ENCODE measurements at places on chromosomes 2 and 18. TPM values are rescaled to one million over a fixed set of nuclear protein-coding genes. Genes with fewer than 3 reads are reported as not detected.

Gene MYCN
- total RNA-seq = 9.6 TPM

Gene KRTCAP3
- 42.0 TPM for total RNA-seq

Gene MREG
- total RNA-seq = 3.6 TPM

Gene CDH2
- total RNA-seq = 7.7 TPM

Gene NOSTRIN
- 20.9 TPM for total RNA-seq

Gene UCN
- 6.7 TPM for total RNA-seq

Gene DSG1
- total RNA-seq = not detected

DNA sequence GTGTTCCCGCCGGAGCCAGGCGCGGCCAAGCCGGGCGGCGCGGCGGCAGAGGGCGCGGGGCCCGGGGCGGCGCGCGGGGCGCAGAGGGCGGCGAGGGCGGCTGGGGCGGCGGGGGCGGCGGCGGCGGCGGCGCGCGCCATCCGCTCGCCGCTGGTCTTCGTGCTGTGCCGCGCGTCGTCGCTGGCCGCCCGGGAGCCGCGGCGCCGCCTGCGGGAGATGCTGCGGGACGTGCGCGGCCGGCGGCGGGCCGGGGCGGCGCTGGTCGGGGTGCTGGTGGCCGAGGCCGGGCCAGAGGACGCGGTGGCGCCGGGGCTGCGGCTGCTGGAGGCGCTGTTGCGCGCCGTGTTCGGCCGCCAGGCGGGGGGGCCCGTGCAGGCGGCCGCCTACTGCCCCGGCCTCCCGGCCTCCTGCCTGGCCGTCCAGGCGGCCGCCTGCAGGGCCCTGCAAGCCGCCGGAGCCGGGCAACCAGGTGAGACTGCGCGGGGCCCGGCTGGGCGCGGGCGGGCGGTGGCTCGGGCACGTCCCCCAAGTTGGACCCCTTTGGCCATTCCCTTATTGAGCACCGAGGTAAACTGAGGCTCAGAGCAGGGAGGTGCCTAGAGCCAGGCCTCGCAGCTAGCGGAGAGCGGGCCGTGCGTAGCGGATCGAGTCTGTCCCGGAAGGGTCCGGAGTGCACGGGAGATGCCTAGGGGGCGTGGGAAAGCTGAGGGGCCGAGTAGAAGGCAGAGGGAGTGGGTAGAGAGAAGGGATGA is 584 bp downstream of the C2orf72 start:
- peaks cover 17% of the 10 kb centered on the region for H3K4me1 ChIP-seq
- H3K27ac ChIP-seq = peak overlapping the region; percentile 71
- peak overlapping the region; percentile 51 for H3K4me3 ChIP-seq
- no peaks in the 10 kb centered on the region for H3K36me3 ChIP-seq
- DNase-seq = peak; percentile 76

DNA sequence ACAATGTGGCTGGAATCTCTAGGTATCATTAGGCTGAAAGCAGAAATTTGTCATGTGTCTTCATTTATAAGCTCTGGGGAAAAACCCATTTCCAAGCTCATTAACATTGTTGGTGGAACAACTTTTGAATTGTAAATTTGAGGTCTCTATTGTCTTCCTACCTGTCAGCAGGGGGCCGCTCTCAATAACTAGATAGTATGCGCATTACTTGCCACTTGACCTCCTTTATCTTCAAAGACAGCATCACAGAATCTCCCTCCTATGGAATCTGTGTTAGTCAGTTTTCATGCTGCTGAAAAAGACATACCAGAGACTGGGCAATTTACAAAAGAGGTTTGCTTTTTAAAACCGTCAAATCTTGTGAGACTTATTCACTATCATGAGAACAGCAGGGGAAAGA is 223.1 kb downstream of the CALCRL start:
- H3K27ac ChIP-seq = no peak overlapping the region
- H3K4me1 ChIP-seq = no peaks in the 10 kb centered on the region
- no peak for DNase-seq
- H3K4me3 ChIP-seq = no peak overlapping the region

GRCh38 chr2:197240421-197241041 is 70.0 kb downstream of the ANKRD44 start:
- H3K4me3 ChIP-seq = no peak overlapping the region
- no peaks in the 10 kb centered on the region for H3K27me3 ChIP-seq
- no peak overlapping the region for H3K27ac ChIP-seq
- peaks cover 14% of the 10 kb centered on the region for H3K4me1 ChIP-seq

DNA sequence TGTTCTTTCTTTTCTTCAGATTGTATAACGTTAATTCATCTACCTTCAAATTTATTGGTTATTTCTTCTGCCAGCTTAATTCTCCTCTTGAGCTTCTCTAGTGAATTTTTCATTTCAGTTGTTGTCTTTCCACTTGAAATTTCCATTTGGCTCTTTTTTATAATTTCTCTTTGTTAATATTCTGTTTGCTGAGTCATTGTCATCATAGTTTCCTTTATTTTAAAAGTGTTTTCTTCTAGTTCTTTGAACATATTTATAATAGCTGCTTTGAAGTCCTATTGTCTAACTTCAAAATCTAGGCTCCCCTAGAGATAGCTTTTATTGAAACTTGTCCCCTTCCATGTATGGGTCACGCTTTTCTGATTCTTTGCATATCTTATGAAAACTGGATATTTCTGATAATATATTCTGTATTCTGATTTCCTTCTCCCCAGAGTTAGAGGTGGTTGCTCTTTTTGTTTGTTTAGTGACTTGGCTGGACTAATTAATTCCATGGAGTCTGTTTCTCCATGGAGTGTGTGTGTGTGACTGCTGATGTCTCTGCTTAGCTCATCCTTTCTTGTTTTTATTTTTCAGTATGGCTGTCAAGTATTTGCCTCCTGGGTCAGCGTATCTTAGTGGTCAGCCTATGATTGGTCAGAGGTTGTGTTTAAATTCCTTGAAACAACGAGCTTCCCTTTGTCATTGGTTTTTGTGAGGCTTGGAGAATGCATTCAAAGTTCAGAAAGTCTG is 47.6 kb downstream of the DIS3L2 start:
- H3K4me3 ChIP-seq = no peak overlapping the region
- H3K27me3 ChIP-seq = no peaks in the 10 kb centered on the region
- no peak for DNase-seq
- peaks cover 3% of the 10 kb centered on the region for H3K4me1 ChIP-seq

DNA sequence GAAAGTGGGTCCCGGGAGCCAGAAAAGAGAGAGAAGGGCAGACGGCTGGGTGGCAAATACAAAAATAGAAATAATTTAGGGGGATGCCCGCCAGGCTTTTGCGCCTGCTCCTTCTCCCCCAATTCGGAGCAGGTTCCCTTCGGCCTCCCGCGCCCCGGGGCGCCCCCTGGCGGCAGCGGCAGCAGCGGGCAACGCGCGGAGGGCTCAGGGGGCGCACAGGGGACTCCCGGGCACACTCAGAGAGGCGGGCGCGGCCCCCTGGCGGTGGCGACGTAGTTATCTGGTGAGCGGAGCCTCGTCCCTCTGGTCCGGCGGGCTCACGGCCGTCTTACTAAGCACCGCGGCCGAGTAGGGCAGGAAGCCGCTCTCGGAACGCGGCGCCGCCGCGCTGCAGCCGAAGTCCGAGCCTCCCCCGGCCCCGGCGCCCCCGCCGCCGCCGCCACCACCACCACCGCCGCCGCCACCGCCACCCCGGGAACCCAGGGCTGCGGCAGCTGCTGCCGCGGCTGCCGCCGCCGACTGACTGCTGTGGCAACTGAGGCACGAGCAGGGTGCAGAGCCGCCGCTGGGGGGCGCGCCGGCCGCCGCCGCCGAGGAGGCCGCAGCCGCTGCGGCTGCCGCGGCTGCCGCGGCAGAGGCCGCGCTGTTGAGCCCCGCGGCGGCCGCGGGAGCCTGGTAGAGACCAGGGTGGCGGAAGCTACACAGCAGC is 3.8 kb downstream of the EVX2 start:
- peaks cover 68% of the 10 kb centered on the region for H3K27me3 ChIP-seq
- DNase-seq = peak; percentile 65
- no peaks in the 10 kb centered on the region for H3K36me3 ChIP-seq
- peak overlapping the region; percentile 18 for H3K4me3 ChIP-seq

DNA sequence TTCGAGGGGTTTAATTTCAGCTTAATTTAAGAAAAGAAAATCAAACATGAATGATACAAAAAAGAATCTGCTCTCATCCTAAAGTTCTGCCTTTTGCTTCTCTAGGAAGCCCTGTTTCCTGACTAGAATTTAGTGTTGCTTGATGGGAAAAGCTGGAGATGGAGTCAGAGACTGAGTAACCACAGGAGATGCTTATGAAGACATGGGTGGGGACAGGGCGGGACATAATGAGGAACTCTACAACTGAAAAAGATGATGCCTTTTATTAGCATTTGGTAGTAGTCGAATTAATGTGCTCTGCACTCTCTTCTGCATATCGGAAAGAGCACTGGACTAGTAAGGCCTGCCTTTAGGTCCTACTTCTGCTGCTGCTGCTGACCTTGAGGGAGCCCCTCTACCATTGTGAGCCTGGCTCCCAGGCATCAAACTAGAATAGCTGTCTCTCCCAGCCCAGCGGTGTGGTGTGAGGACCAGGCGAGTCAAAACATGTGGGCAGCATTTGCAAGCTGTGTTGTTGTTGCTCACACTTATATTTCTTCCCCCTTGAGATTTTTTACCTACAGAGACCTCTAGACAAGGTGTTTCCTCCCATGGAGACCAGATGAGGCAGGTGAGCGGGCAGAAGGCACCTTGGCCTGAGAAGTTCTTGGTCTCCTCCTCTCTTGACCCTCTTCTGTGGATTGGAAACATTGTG is 61.5 kb downstream of the INPP4A start:
- no peaks in the 10 kb centered on the region for H3K27me3 ChIP-seq
- no peak overlapping the region for H3K4me3 ChIP-seq
- no peak for DNase-seq
- H3K36me3 ChIP-seq = peaks cover 4% of the 10 kb centered on the region
- H3K4me1 ChIP-seq = peaks cover 54% of the 10 kb centered on the region

DNA sequence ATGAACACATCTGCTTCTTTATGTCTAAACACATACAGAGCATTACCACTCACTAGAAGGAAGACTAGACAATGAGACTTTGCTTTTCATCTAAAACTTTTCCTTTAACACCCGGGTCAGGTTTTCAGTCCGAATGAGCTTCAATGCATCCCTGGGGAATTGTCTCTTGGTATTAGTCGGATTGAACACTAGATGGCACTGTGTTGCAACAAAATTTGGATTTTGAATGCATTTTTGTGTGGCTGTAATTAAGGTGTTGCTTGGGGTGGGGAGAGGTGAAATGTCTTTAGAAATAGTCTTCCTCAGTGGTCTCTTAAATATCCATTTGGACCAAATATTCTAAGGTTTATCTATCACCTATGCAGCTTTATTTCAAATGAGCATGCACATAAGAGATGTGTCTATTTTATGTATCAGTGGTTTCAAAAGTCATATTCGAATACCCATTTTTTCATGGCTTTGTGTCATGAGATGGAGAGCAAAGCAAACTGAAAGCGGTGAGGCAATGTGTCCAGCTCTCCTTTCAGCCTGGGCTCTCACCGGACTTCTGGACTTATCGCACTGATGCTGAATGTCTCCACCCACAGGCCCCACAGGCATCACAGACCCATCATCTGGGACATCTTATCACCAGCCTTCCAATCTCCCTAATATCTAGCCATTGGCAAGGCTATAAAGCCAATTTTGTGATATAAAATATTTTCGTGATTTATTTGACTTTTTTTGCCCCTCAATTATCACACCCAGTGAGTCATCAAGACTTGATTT is 510.3 kb downstream of the RNF144A start:
- peaks cover 55% of the 10 kb centered on the region for H3K27me3 ChIP-seq
- no peak overlapping the region for H3K4me3 ChIP-seq
- H3K36me3 ChIP-seq = no peaks in the 10 kb centered on the region
- peaks cover 14% of the 10 kb centered on the region for H3K4me1 ChIP-seq
- no peak overlapping the region for H3K27ac ChIP-seq
- peak; percentile 85 for DNase-seq

DNA sequence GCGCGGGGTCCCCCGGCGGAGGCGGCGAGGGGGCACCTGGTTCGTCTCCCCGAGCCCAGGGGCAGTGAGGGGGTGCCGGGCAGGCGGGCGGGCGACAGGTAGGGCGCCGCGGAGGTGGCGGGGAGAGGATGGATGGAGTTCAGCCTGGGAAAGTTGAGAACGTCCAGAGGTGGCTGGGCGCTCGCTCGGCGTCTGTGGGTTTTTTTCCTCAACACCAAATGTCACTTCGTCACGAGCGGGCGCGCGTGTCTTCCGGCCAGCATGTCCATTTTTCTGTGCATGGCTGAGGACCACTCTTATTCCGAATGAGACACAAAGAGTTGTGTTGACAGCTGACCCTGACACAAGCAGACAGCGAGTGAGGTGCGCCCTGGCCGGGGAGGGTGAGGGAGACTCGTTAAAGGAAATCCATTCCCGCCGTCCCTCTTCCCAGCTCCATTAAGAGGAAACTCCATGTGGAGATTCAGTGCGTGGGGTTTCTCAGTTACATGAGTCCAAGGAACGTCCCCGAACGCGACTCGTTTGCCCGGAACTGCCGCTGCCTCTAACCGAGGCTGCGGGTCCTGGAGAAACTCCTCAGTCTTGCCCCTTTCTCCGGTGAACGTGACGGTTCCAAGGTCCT is 859 bp downstream of the GREB1L start:
- peaks cover 27% of the 10 kb centered on the region for H3K4me1 ChIP-seq
- peak; percentile 38 for DNase-seq
- no peaks in the 10 kb centered on the region for H3K36me3 ChIP-seq
- peak overlapping the region; percentile 3 for H3K27ac ChIP-seq
- H3K4me3 ChIP-seq = peak overlapping the region; percentile 85
- peaks cover 6% of the 10 kb centered on the region for H3K27me3 ChIP-seq

DNA sequence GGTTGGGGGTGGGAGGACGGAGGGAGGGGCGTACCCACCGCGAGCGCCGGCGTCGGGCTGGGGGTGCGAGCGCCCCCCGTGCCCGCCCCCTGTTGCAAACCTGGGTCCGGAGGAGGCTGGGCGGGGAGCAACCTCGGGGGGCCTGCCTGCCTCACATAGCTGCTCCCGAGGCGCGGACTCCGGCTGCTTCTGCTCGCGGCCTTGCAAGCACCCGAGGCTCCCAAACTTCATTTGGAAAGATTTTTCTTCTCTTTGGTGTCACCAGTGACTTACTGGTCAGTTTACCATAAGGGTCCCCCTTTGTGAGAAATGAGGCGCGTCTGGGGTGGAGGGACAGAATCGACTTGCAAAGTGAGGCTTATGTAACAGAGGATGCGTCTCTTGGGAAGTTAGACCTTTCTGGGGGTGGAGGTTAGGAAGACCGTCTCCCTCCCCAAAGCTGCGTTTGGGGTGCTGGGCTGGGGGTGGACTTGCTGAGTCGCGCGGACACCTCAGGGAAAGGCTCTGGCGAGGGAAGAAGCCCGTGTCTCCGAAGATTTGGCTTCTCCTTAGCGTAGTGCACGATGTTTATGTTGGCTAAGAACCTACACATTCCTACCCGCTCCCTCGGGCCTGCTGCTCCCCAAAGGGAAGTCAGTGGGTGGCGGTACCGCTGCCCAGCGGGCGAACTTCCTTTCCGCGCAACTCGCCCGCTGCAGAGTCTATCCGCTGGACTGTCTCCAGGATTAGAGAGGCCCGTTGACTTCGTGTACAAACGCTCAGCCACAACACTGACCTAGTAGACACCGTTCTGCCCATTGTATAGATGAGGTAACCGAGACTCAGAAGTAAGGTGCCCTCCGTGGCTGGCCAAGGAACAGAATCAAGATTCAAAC is 559 bp downstream of the TMEM37 start:
- H3K4me3 ChIP-seq = peak overlapping the region; percentile 67
- H3K36me3 ChIP-seq = peaks cover 5% of the 10 kb centered on the region
- peaks cover 52% of the 10 kb centered on the region for H3K4me1 ChIP-seq
- peak; percentile 65 for DNase-seq
- H3K27ac ChIP-seq = peak overlapping the region; percentile 89
- H3K27me3 ChIP-seq = peaks cover 24% of the 10 kb centered on the region

GRCh38 chr18:60391571-60392226 is 19.1 kb upstream of the MC4R start:
- no peak overlapping the region for H3K27ac ChIP-seq
- H3K4me3 ChIP-seq = no peak overlapping the region
- H3K36me3 ChIP-seq = no peaks in the 10 kb centered on the region
- no peak for DNase-seq
- H3K27me3 ChIP-seq = no peaks in the 10 kb centered on the region

All from stomach (tissue), 19 donors.